T-cell (primary cell): ENCODE measurements at places on chromosomes 5 and 9. TPM values are rescaled to one million over a fixed set of nuclear protein-coding genes. Genes with fewer than 3 reads are reported as not detected.

GRCh38 chr5:77844373-77844622 lies 68.2 kb upstream of the TBCA start:
- H3K4me3 ChIP-seq: peak overlapping the region; percentile 15
- peaks cover 30% of the 10 kb centered on the region for H3K27me3 ChIP-seq
- H3K27ac ChIP-seq: no peak overlapping the region
- no peak for DNase-seq
- H3K36me3 ChIP-seq: no peaks in the 10 kb centered on the region

- no peak for DNase-seq
- H3K27me3 ChIP-seq: no peaks in the 10 kb centered on the region
- H3K36me3 ChIP-seq: no peaks in the 10 kb centered on the region
- no peak overlapping the region for H3K27ac ChIP-seq
- H3K4me1 ChIP-seq: no peaks in the 10 kb centered on the region
- H3K4me3 ChIP-seq: no peak overlapping the region
Observed at GRCh38 chr9:81984928-81985327, 3.6 kb upstream of the SPATA31D1 start.

GRCh38 chr9:86891091-86891490 lies 56.2 kb downstream of the GAS1 start:
- no peaks in the 10 kb centered on the region for H3K36me3 ChIP-seq
- H3K27ac ChIP-seq: no peak overlapping the region
- H3K27me3 ChIP-seq: peaks cover 8% of the 10 kb centered on the region
- no peak overlapping the region for H3K4me3 ChIP-seq

DNA sequence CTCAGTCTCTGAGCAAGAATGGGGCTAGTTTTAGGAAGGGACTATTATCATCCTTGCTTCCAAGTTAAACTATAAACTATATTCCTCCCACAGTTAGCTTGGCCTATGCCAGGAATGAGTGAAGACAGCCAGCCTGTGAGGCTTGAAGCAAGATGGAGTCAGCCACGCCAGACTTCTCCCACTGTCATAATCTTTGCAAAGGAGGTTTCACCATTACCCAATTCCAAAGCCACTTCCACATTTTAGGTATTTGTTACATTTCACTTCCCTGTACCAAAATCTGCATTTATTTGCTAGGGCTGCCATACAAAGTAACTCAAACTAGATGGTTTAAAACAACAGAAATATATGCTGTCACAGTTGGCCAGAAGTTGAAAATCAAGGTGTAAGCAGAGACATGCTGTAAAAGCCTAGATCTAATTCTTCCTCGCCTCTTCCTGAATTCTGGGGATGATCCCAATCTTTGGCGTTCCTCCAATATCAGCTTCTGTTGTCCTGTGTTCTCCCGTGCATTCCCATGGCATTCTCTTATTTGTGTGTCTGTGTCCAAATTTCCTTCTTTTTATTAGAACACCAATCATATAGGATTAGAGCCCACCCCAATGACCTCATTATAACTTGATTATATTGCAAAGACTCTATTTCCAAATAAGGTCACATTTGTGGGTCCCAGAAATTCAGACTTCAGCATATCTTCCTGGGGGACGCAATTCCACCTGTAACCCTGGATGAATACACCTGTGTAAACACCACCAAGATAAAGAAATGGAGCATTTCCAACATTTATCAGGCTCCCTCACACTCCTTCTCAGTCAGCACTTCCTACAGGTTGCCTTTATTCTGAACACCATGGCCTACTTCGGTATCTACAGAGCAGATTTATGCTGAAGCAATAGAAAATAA lies 126.8 kb downstream of the GCNT1 start:
- no peaks in the 10 kb centered on the region for H3K27me3 ChIP-seq
- H3K36me3 ChIP-seq: no peaks in the 10 kb centered on the region
- H3K27ac ChIP-seq: no peak overlapping the region
- DNase-seq: no peak
- no peak overlapping the region for H3K4me3 ChIP-seq

GRCh38 chr9:4055032-4055431 lies 244.8 kb downstream of the GLIS3 start:
- H3K4me1 ChIP-seq: no peaks in the 10 kb centered on the region
- no peak overlapping the region for H3K27ac ChIP-seq
- H3K36me3 ChIP-seq: no peaks in the 10 kb centered on the region
- H3K27me3 ChIP-seq: no peaks in the 10 kb centered on the region
- no peak for DNase-seq

GRCh38 chr5:145237843-145238242 lies 597.3 kb downstream of the PRELID2 start:
- H3K4me3 ChIP-seq: no peak overlapping the region
- H3K27ac ChIP-seq: no peak overlapping the region
- no peaks in the 10 kb centered on the region for H3K36me3 ChIP-seq
- H3K27me3 ChIP-seq: no peaks in the 10 kb centered on the region
- no peaks in the 10 kb centered on the region for H3K4me1 ChIP-seq
- no peak for DNase-seq

- no peak overlapping the region for H3K4me3 ChIP-seq
- H3K4me1 ChIP-seq: no peaks in the 10 kb centered on the region
- no peaks in the 10 kb centered on the region for H3K36me3 ChIP-seq
Observed at GRCh38 chr5:79408028-79408427, 105.9 kb downstream of the HOMER1 start.

GRCh38 chr5:39584927-39585326 lies 160.1 kb upstream of the DAB2 start:
- H3K27ac ChIP-seq: no peak overlapping the region
- no peaks in the 10 kb centered on the region for H3K36me3 ChIP-seq
- no peak overlapping the region for H3K4me3 ChIP-seq
- H3K4me1 ChIP-seq: peaks cover 7% of the 10 kb centered on the region

- H3K36me3 ChIP-seq: no peaks in the 10 kb centered on the region
- H3K4me3 ChIP-seq: no peak overlapping the region
- no peaks in the 10 kb centered on the region for H3K4me1 ChIP-seq
- no peaks in the 10 kb centered on the region for H3K27me3 ChIP-seq
- no peak overlapping the region for H3K27ac ChIP-seq
- no peak for DNase-seq
Observed at GRCh38 chr5:174545926-174546325, 178.5 kb upstream of the MSX2 start.

- no peak for DNase-seq
- no peaks in the 10 kb centered on the region for H3K27me3 ChIP-seq
Observed at GRCh38 chr9:82140471-82140870, 151.9 kb downstream of the SPATA31D1 start.

DNA sequence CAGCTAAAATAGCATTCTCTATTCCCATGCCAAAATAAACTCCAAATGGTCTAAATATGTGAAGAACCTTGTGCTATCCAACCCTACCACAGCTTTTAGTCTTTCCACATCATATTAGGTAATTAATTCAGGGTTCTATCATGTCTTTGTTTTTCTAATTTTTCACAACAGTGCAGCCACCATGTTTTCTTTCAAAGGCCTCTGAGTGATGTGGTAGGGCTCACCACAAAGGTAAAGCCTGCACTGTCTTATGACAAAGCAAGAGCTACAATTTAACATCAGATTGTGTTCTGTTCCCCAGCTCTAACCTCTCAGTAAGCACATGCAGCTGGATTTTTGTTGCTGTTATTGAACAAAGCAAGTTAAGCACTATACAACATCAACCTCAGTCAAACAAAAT lies 52.4 kb downstream of the MEF2C start:
- no peaks in the 10 kb centered on the region for H3K36me3 ChIP-seq
- no peak overlapping the region for H3K27ac ChIP-seq
- no peaks in the 10 kb centered on the region for H3K27me3 ChIP-seq
- H3K4me3 ChIP-seq: no peak overlapping the region

- H3K4me3 ChIP-seq: no peak overlapping the region
- no peak overlapping the region for H3K27ac ChIP-seq
- no peaks in the 10 kb centered on the region for H3K36me3 ChIP-seq
- no peaks in the 10 kb centered on the region for H3K4me1 ChIP-seq
- H3K27me3 ChIP-seq: no peaks in the 10 kb centered on the region
Observed at GRCh38 chr5:82234885-82235284, 43.3 kb downstream of the RPS23 start.

GRCh38 chr5:126920291-126920690 lies 110.1 kb downstream of the MARCHF3 start:
- H3K36me3 ChIP-seq: no peaks in the 10 kb centered on the region
- H3K27me3 ChIP-seq: no peaks in the 10 kb centered on the region
- DNase-seq: no peak
- no peak overlapping the region for H3K4me3 ChIP-seq
- no peaks in the 10 kb centered on the region for H3K4me1 ChIP-seq
- no peak overlapping the region for H3K27ac ChIP-seq

The SELENOP gene
- total RNA-seq: 2.6 TPM

The BHMT2 gene
- total RNA-seq: 0.38 TPM

The CCNO gene
- 0.20 TPM for total RNA-seq

The ANKRA2 gene
- 38.5 TPM for total RNA-seq

The JAKMIP2 gene
- 5.7 TPM for total RNA-seq

The PKD2L2 gene
- not detected for total RNA-seq

The INSL4 gene
- not detected for total RNA-seq
